CD4-positive, alpha-beta T cell treated with Interleukin-15 for 4 hours (primary cell): ENCODE measurements at places on chromosomes 7 and 10.

DNA sequence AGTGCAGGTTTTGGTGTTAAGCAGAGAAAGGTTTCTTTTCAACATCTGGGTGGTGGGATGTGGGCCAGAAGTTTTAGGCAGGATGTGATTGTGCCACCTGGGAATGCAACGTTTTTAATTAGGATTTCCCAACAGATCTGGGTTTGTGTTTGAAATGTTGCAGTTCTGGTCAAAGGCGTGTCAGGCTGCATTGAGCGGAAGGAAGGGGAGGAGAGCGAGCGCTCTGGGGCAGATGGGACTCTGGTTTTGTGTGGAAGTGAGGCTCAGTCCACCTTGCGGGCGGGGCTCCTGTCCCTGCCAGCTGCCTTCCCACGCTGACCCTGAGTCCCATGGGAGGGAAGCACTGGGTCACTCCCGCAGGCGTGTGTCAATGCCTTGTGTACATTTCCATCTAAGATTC lies 767.7 kb downstream of the KCNMA1 start:
- no peak for DNase-seq

DNA sequence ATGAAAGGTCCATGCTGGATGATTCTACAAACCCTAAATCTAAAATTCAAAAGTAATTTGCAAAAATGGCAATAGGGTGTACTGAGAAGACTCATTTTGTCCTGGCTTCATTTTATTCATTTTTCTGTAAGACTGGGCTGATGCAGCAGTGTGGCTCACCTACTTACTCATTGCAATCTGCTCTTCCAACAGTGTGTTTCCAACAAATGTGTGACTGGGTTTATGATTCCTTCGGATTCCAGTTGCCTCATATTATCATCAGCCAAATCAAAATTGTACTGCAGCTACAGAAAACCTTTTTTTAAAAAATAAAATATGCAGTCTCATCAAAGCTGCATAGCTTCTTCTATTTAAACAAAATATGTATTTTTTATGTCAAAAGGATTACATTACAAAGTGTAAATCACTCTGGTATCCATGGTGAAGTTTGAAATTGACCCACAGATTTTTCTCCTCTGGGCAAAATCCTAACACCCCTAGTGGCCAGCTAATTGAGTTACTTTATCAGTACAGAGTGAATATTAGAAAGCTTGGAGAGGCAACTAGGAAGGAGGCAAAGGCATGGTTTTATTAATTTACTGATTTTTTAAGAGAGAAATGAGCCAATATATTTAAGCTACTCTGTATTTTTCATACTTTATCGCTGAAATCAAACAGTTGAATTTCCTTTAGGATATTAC lies 390.3 kb downstream of the MAGI2 start:
- no peak for DNase-seq

DNA sequence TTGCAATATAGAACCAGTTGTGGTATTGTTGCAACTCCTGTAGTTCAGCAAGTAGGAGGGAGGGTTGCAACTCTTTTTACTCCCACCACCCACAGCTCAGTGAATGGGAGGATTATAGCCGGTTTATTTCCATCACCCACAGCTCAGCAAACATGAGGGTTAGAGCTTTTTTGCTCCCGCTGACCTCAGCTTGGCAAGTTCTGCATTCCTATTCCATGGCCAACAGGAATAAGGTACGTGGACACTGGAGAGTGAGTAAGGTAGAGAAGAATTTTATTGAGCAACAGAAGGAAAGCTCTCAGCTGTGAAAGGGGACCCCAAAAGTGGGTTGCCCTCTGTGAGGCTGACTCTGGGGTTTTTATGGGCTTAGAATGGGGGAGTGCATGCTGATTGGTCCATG lies 167.1 kb upstream of the SMIM30 start:
- DNase-seq = no peak

- DNase-seq = no peak
Observed at GRCh38 chr7:43114458-43114780, 2.0 kb downstream of the HECW1 start.

GRCh38 chr10:56091872-56092271 lies 269.2 kb downstream of the ZWINT start:
- DNase-seq = no peak

DNA sequence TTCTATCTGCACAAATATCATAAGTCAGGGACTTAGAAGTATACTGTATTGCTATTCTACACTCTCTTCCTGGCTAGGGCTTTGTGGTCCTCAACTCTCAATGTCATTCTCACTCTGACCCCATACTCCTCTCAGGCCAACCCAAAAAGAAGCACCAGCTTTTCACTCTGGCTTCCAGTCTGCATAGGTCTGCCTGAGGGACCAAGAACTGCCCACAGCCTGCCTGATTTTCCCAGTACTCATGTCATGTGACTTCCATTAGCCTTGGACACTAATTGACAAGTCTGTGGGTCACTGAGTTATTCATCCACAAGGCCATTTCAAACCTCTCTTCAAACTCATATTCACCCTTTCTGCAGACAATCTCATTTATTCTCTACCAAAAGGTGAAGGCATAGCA lies 19.8 kb downstream of the PMPCB start:
- no peak for DNase-seq

DNA sequence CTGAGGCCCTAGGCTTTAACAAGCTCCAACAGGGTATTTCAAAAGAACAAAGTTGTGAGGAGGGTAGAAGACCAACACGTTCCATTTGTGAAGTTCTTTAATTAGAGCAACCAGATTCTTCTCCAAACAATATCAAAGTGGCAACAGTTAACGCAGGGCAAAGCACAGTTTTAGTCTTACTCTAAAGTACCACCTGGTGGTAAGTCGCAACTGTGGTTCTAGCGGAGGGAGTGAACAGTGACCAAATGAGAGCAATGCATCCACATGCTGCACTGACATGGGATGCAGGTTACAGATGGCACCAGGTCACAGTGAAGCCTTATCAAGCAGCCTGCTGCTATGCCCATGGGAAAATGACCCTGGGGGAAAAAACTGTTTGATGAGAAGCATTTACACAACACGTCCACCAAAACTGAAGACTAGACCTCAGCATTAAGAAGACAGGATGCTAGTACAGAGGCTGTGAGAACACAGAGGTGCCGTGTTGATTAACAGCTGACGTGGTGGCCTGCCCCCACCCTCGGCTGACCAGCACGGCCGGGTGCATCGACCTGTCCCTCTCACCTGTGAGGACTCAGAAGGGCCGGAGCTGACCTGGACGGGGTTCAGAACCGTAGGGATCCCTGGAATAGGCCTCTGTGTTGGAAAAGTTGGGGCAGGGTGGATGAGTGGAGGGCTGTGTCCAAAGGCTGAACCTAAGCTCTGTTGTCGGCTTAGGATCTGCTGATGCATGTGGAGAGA lies 211.2 kb downstream of the GLI3 start:
- DNase-seq = no peak

DNA sequence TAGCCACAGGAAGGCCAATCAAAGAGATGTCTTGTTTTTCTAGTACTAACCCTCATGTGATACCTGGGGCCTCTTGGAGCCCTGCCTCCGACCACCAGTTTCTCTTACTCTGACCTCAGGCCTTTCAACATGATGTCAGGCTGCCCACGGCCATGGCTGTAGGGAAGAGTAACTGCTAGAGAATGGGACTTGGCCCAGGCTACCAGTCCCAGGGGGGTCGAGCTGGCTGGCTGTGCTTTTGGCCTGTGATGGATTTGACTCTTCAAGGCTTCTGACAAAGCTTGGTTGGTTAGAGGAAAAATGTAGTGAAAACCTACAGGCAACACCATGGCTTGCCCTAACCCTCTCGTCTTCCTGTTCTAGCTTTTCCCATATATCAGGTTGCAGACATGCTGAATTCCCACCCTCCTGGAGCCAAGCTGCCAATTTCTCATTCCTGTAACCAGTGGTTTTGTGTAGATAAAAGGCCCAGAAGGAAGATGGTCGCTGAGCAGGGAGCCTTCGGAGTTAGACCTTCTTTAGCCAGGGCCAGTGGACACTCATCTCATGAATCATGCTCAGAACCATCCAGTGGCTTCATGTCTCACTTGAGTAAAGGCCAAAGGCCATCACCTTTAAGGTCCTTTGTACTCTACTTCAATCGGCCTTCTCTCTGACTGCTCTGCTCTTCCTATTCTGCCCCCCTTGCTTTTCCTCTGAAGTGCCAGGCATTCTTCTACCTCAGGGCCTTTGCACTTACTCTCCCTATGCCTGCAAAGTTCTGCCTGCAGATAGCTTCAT lies 19.7 kb downstream of the SUFU start:
- DNase-seq = no peak

- no peak for DNase-seq
Observed at GRCh38 chr10:69460576-69461242, 9.4 kb downstream of the TSPAN15 start.

- DNase-seq = no peak
Observed at GRCh38 chr7:29496355-29497020, 67.1 kb upstream of the PRR15 start.

DNA sequence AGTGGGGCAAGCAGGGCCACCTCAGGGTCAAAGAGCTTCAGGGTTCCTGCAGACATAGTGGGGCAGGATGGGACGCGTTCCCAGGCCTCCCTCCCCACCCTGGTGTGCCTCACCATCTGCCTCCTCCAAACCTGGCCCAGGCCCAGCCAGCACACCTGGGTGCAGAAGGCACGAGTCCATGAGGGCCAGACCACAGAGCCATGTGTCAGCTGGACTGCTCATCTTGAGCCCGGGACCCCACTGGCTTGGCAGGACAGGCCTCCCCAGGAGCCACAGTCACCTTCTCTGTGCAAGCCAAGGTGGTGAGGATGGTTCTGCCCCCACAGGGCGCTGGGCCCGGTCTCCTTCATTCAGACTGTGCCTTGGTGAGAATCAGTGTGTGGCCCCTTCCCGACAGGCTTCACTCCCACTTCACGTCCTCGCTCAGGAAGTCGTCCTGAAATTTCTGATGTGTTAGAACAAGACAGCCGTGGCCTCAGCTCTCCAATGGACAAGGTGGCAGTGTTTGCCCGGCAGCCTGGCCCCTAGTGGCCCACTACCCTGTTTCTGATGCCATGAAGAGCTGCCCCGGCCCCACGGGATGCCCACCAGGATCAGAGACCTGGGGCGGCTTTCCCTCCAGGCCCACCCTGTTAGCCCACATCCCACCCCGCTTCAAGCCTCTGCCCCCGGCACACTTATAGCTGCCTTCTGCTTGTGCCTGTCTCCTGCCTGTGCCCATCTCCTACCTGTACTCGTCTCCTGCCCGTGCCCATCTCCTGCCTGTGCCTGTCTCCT lies 59.6 kb upstream of the EBF3 start:
- DNase-seq = no peak

GRCh38 chr7:91719008-91719407 lies 161.5 kb downstream of the MTERF1 start:
- DNase-seq = no peak

GRCh38 chr7:129858490-129858889 lies 94.3 kb downstream of the UBE2H start:
- DNase-seq = no peak

GRCh38 chr7:107836237-107837144 lies 33.5 kb upstream of the SLC26A3 start:
- no peak for DNase-seq

- DNase-seq = no peak
Observed at GRCh38 chr7:110835218-110835617, 255.7 kb upstream of the LRRN3 start.

DNA sequence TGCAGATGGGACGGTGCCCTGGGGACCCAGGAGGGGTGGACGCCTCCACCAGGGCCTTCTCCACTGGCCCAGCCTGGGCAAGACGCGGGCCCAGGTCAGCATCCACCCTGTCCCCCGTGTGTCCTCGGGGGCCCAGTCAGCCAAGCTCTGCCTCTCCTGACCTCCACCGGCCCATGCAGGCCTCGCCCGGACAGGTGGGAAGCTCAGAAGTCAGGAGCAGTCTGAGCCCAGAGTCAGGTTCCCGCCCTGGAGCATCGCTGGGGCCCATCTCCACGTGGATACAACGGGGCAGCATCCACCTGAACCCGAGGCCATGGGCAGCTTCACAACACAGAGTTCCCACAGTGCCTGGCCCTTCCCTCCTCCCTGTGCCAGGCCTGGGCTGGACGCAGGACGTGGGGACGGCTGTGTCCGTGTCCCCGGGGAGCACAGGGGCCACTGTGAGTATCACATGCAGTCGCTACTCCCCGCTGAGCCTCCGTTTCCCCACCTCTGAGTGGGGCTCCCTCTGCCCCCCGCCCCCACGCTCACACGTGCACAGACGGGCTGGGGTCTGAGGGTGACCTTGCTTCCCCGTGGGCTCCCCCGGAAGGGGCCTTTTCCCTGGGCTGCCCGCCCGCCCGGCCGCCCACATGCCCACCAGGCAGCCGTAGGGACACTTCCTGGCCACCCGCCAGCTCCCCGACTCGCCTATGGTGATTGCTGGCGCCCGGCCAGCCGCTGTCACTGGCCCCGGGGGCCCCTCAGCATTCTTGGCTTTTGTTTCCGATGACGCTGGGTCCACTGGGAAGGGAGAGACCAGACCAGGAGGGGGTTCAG lies 64.3 kb downstream of the PDGFA start:
- DNase-seq = no peak

DNA sequence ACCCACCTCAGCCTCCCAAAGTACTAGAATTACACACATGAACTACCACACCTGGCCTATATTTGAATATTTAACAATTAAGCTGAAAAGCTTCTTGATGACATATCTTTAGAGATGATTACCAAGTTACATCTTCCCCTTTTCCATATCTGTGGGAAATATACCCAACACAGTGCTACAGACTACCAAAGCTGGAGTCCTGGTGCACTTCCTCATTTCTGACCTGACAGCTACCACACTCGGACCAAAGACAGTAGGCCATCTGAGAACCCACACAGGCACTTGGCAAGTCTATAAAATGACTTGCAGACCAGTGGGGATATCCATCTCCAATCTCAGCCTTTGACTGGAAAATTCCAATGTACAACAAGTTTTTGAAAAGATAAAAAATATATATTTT lies 270.4 kb upstream of the KLF14 start:
- no peak for DNase-seq

DNA sequence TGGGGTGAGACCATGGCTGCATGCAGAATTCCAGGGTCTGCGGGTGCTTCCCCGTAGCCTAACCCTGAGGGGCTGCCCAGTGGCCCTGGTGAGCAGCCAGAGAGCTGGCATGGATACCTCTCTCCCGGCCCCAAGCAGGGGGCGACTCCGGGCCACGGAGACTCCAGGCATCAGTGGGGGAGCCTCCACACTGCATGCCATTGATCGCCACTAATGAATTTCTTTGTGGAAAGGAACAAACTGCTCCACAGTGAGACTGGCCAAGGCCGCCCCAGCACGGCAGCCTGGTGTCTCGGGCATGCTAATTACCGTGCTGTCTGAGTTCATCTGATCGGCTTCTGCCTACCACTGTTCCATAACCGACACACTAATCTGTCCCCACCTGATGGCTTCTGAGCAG lies 184.4 kb downstream of the GRID1 start:
- DNase-seq = no peak

- no peak for DNase-seq
Observed at GRCh38 chr7:107528461-107528860, 35.3 kb downstream of the COG5 start.
